CMK (cell line): ENCODE measurements at places on chromosomes 2 and 18.

DNA sequence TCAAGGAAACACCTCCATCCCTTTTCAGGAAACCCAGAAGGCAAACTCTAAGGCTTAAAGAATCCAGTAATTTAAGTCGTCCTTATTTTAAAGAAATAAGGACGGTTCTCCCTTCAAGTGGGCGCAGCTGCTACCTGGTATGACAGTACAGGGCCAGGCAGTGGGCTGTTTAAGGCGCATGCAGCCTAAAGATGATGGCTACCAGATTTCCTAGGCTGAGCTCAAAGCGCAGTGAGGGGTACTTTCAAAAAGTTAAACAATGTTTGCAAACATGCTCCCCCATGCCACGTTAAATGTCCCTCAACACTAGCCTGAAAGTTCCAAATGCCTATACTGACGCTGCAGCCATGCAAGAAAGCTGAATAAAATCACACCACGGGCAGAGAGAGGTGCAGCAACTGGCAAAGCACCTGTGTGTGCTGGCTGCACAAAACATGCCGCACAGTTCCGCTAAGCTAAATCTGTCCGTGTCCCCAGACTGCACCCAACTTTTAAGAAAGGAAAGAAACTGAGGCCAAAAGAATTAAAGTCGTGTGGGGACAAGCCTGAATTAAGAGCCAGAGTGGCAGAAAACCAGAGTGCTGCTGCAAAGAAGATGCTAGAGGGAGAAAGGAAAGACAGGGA, 583 bp downstream of the HIBCH start:
- no peak for DNase-seq

DNA sequence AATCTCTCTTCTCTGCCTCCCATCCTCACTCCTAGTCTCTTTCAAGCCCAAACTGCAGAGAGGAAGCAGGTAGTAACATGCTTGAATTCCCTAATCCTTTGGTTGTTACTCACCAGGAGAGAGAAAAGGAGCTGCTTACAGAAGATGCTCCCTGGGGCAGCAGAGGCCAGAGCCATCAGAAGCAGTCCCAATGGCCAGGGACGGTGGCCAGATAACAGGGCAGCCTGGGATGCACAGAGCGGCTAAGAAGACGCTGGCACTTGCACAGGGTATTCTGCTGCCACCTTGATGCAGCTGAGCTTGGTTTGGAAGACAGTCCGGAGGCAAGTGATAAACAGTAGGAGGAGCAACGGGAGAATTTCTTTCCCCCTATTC, 250 bp downstream of the DSC1 start:
- no peak for DNase-seq

- DNase-seq: no peak
Measured at GRCh38 chr2:200649724-200650123, 63.9 kb downstream of the AOX1 start.

DNA sequence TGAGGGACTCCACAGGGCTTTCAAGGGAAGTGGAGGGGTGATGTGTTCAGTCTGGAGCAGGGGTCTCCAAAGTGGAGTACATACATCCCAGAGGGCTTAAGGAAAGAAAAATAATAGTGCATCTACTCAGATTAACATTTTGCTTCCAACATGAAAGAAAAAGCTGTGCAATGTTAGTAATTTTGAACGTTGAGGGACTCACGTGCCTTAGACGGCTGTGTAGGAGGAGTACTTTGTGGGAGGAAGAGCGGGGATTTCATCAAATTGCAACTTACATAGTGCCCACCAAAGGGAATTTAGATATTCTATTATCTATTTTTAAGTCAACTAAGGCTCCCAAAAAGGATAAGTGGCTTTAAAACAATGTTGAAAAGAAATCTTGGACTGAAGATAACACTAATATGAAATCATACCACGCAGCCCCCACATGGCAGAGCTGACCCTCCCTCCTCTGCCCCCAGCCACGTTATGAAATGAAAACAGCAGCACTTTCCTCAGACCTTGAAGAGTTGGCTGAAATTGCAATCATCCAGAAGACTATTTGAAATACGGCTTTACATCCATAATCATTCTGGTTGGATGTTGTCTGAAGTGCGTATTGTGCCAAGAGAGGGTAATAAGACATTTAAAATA, 42.9 kb downstream of the MEX3C start:
- DNase-seq: no peak

- DNase-seq: no peak
Measured at GRCh38 chr2:137771064-137771463, 193.2 kb upstream of the HNMT start.

GRCh38 chr2:127355407-127356008, 32.3 kb downstream of the MAP3K2 start:
- peak; percentile 11 for DNase-seq

DNA sequence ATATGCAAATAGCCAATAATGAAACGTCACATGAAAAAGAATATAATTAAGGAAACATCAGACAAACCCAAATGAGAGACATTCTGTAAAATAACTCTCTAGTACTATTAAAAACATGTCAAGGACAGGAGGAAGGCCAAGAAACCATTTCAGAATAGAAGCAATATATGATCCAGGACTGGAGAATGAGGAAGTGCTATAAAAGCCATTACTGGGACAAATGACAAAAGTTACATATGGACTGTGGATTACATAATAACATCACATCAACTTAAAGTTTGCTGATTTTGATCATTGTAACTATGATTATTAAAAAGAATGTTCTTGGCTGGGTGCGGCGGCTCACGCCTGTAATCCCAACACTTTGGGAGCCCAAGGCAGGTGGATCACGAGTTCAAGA, 81.3 kb downstream of the CRACDL start:
- DNase-seq: no peak

DNA sequence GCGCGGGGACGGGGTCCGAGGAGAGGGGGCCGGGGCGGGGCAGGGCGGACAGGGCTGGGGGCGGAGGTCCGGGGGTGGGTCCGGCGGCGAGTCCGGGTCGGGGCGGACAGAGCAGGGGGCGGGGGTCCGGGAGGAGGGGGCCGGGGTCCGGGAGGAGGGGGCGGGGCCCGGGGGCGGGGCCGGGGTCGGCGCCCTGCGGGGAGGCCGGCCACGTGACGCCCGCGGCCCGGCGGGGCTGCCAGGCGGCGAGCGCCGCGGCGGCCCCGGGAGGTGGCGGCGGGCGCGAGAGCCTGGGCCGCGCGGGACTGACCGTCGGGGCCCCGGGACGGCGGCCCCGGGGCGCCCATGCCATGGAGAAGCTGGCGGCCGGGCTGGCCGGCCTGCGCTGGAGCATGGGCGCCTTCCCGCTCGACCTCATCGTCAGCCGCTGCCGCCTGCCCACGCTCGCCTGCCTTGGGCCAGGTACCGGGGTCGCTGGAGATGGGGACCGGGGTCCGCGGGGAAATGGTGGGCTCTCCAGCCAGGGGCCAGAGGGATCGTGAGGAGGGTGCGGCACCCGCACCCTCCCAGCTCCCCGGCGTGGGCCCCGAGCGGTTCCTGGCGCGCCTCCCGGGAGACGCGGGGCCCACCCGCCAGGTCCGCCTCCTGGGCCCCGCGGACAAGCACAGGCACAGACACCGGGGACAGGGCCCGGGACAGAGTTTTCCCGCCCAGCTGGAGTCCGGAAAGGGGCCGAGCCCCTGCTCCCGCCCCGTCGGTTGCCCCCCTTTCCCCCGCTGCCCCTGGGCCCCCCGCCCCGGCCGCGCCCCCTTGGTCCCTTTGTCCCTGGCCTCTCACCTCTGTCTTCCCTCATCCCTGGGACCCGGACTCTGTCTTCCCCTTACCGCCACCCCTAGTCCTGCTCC, at the start of gene GAREM2:
Gene GAREM2 (plus strand): TSS at position 218 of the 905 bp plus-strand sequence. CDS start 133 bp downstream, at position 351.
- DNase-seq: no peak

- no peak for DNase-seq
Measured at GRCh38 chr18:64806691-64807090, 657.8 kb upstream of the LINC00305 start.

DNA sequence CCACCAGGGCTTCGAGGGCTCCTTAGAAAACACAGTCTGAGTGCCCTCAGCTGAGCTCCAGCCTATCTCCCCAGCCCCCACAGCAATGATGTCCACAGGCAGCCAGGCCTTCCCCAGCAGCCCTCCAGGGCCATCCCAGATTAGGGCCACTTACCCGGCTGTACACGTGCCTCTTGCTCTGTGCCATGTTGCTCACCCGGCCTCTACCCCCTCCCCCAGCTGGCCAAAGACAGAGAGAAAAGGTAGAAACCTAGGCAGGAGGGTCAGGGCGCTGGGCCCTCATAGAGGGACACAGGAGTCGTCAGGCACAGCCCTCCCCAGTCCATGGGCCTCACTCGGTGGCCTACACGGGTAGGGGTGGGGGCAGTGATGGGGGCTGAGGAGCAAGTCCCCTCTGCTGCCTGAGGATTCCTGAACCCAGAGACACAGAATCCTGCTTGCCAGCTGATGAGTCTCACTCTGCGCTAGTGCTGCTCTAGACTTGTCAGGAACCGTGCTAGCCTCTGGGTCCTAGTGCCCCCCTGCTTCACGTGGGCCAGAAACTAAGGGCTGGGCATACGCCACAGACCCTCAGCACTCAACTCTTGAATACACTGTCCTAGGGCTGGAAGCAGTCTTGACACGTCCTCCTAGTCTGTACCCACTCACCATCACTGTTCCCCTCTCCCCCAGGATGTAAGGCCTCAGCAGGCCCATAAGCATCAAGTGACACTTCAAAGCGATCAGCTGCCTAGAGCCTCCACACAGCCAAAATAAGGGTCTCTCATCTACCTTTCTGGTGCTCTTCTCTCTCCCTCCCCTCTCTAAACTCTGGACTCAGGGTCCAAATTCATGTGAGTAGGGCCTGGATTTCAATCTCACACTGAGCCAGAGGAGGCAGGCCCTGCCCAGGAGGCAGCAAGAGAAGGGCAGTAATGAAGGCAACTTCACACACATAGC, at the start of gene DCTN1:
Gene DCTN1 (minus strand): TSS at position 461 of the 939 bp plus-strand sequence. CDS start 274 bp downstream, at position 187.
- no peak for DNase-seq

- no peak for DNase-seq
Measured at GRCh38 chr18:34189656-34190435, 34.9 kb downstream of the NOL4 start.

DNA sequence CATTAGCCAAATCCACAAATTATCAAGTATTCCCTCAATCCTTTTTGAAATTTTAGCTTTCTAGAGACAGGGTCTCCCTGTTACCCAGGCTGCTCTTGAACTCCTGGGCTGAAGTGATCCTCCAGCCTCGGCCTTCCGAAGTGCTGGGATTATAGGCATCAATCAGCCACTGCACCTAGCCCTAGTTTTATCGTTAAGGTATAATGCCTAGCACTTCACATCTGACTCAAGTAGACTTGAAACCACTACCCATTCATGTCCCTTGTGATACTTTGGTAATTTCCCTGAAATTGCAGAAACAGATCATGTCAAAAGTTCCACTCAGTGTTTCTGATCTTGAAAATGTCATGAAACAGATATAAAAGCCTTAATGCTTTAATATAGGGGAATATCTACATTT, 26.3 kb downstream of the MEX3C start:
- DNase-seq: no peak

DNA sequence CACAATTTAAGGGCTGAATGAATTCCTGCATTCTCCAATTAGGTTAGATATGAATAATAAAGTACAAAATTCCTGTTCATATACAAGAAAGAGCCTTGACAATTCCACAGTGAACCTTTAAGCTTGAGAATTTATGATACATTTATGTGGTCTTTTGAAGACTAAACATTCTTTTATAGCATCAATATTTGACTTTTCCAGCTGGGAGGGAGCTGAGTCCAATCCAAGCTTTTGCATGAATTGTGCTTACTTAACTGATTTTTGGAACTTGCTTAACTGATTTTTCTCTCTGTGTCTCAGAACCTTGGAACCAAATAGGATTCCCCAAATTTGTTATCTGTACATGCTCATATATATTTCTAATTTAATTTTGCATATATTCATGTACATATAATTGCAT, 388.0 kb downstream of the TRIB2 start:
- DNase-seq: no peak

- no peak for DNase-seq
Measured at GRCh38 chr2:239535413-239536144, 134.8 kb upstream of the HDAC4 start.

DNA sequence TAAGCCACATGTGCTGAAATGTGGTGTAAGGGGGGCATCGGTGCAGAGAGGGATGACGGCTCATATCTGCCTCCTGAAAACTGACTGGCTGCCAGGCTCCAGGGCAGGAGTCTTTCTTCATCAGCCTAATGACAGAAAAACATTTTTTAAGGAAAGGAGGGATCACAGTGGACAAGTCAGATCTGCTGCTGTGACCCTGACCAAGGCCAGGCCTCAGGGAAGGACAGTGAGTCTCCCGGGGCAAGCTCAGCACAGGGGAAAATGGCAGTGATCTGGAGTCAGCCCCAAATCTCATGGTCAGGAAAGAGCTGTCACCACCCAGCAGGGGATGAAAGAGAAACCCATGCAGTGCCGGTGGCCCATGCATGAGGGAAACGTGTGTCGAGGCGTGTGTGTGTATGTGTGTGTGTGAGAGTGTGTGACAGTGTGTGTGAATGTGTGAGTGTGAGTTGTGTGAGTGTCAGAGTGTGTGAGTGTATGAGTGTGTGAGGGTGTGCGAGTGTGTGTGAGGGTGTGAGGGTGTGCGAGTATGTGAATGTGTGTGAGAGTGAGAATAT, 134.5 kb downstream of the INHBB start:
- DNase-seq: no peak

DNA sequence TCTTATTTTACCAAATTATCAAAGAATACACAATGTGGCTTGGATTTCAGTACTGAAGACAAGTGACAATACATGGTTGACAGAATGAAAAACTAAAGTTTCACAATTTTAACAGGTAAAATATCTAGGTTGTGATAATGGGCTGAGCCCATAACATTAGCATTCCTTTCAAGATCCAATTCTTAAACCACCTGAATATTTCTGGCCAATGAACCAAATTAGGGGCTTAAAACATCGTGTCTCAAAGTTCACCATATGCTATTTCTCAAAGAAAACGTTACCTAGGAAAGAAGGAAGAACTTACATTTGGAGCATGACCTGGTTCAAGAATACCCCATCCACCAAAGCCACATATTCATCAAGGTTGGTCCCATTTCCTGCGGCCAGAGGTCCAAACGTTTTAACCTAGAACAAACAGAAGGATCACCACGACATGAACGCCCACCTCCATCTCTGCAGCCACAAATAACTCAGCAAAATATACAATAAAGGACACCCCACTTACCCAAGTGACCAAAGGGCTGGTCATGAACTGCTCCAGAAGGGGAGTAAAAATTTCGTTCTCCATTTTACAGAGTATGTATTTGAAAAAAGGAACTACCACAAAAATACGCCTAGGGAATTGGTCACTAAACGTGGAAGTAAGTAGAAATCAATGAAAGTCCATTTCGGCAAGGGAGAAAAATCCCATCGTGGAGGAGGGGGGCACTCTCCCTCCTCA, 984 bp downstream of the CCDC88A start:
- no peak for DNase-seq

- no peak for DNase-seq
Measured at GRCh38 chr2:37563375-37564015, 107.9 kb downstream of the CDC42EP3 start.

- no peak for DNase-seq
Measured at GRCh38 chr18:11500153-11501122, 109.0 kb upstream of the SLC35G4 start.

GRCh38 chr2:46335391-46336282, 38.4 kb downstream of the EPAS1 start:
- no peak for DNase-seq

GRCh38 chr2:166293984-166294383, 81.8 kb downstream of the SCN9A start:
- no peak for DNase-seq
